ENCODE measurements at places on chromosomes 7 and 10.
A peak's percentile ranks its signal among the peaks of the same experiment; 100 is the strongest.

DNA sequence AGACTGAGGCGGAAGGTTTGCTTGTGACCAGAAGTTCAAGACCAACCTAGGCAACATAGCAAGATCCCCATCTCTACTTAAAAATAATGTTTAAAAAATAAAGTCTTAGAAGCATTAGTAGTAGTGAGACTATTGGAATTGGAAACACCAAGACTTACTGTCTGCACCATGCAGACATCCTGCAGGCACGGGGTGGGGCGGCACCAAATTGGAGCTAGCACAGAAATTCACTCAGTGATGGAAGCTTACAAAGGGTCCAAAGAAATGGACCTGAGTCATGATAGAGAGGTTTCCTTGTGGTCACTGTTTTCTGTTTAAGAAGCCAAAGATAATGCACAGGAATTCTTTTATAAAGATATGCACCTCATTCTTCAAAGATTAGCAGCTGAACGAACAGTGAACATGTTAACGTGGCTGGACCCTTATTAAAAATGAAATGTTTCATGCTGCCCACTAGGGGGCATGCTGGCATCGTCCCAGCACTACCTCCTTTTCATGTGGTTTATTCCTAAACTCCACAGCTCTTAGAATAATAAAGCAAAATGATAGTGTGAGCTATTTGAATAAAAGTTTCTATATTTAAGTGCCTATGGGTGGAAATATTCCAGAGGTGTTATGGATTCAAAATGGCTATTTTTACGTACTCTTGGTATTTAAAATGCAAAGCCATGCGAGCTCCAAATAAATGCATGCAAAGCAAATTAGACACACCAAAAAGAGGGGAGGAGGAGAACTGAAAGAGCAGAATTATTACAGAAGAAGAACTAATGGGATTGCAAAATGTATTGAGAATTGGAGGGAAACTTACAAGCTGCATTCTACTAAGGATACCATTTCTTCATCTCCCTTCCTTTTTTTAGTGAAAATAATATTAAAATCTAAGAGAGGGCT is 28.6 kb downstream of the PDSS1 start:
- peak; percentile 13 for DNase-seq

DNA sequence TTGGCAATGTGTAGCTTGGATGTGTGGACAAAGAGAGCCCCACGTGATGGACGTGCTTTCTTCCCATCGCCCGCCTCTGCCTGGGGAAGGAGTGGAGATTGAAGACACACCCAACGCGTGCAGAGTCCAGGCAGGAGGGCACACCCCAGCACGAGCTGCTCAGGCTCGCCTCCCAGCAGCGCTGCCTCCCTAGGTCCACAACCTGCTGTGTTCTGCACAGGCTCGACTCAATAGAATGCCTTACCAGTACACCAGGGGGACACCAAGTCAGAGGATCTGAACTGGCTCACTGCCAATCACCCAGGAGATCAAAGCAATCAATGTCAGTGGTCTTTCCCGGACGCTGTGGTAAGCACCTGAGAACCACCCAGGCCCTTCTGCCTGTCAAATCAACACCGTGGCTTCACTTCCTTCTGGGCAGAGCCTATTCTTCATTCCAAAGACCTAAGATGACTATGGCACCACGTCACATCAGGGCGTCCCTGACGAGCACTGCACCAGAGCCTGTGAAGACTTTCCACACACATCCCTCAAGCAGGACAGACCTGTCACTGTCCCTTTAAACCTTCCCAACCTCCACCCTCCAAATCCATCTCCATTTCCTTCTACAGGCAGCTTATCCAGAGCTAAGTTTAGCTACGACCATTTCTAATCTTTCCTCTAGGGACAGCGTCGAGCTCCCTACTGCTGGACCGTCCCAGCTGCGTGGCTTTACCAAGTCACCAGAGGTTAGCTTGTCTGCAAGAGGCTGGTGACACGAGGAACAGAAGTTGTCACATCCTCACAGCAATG is 72.3 kb downstream of the AMZ1 start:
- DNase-seq, result no peak

- no peak for DNase-seq
Measured at GRCh38 chr7:79361214-79361613, 92.3 kb downstream of the MAGI2 start.

GRCh38 chr10:107984149-107984548 is 819.6 kb upstream of the SORCS1 start:
- DNase-seq, result no peak

- no peak for DNase-seq
Measured at GRCh38 chr7:81420526-81421226, 349.2 kb downstream of the HGF start.

GRCh38 chr7:39249635-39250152 is 272.0 kb downstream of the POU6F2 start:
- no peak for DNase-seq

DNA sequence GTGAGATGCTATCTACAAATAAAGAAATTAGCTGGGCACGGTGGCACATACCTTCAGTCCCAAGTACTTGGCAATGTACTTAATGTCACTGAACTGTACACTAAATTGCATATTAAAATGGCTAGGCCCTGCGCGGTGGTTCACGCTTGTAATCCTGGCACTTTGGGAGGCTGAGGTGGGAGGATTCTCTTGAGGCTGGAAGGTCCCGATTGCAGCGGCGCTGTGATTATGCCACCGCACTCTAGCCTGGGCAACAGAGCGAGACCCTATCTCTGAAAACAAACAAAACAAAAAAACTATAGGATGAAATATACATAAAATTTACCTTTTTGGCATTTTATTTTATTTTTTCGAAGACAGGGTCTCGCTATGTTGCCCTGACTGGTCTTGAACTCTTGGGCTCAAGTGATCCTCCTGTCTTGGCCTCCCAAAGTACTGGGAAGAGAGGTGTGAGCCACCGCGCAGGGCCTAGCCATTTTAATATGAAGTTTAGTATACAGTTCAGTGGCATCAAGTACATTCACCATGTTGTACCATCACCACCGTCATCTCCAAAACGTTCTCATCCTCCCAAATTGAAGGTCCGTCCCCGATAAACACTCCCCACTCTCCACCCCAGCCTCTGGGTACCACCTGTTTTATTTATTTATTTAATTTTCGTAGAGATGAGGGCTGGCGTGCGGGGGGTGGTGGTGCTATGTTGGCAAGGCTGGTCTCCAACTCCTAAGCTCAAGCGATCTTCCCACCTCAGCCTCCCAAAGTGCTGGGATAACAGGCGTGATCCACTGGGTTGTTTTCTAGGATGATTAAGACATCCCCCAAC is 1.3 kb upstream of the EIF3B start:
- DNase-seq, result no peak

DNA sequence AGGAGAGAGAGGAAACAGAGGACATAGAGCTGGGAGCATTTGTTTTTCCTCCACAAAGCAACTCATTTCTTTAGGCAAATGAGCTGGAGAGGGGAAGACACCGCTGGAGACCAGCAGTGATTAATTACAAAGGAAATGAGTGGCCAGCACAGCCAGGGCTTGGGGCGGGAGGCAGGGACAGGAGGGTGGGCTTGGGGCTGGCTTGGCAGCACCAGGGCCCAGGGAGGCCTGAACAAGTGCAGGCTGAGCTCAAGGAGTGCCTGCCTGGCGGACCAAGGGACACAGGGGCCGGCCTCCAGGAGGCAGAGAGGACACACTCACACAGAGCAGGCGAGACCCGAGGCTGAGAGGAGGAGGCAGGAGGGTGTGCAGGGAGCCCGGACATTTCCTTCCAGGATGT is 149.0 kb upstream of the UNC5B start:
- DNase-seq, result no peak

DNA sequence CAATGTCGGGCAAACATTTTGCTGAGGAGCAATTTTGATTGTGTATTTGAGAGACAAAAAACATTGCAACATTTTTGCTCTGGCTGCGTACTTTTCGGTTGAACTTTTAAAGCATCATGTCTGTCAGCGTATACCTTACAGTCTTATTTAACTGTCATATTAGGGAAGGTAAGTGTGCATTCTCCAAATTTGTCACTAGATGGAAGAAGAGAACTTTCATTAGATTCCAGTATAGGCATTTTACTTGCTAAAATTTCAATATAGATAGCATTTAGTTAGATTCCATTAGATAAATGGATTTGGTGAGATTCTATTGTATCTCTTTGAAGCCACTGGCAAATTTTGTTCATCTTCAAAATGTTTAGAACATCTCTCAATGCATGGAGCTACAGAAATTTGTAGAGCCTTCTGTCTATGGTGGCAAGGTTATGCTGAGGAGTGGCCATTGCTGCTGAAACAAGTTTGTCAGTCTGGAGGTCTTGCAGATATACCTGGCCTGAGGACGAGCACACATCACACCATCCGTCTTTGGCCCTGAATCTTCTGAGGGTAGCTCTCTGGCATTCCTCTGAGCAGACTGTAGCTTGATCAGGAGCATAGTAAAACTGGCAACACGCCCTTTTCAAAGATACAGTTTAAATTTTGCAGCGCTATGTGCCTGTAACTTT is 437.5 kb upstream of the MBL2 start:
- no peak for DNase-seq

DNA sequence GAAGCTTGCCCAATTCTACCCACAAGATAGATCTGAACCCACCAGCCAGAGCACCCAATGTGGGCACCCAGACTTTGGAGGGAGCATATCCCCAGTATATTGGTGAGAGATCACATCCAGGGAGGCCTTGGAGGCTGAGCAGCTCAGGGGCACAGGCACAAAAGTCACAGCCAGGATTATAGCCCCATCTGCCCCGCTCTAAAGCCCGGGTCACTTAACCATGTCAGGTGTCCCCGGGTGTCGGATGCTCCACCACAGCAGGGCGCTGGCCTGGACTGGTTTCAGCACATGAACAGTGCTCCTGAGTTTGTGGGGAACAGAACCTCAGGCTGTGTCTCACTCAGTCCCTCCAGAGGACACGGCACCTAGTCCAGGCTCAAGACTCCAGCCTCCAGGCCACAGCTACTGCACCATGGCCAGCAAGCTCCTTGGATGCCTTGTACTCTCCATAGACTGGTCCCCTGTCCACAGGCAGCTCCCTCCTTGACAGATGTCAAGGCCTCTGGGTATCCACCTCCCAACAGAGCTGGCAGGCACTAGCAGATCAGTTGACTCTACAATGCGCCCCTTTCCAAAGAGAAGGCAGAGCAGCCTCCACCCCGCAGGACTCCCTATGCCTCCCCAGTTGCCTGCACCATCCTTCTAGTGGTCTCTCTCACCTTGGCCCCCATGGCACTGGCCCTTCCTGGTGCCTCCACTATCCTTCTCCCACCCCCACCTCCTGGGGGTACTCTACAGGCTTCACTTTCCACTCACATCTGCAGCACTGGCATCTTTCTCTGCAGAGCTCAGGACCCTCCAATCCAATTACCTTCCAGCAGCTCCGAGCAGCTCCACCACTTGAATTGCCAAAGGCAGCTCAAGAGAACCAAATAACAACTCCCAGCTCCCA is 306.0 kb downstream of the GRID1 start:
- no peak for DNase-seq

DNA sequence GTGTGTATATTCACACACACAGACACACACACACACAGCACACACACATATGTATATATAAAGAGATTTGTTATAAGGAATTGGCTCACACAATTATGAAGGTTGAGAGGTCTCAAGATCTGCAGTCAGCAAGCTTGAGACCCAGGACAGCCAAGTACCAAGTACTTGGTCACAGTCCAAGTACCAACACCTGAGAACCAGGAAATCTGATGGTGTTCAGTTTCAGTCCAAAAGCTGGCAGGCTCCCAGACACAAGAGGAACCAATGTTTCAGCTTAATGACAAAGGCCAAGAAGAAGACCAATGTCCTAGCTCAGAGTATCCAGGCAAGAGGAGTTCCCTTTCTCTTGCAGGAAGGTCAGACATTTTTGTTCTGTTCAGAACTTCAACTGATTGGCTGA is 780.2 kb downstream of the MAGI2 start:
- DNase-seq, result no peak

DNA sequence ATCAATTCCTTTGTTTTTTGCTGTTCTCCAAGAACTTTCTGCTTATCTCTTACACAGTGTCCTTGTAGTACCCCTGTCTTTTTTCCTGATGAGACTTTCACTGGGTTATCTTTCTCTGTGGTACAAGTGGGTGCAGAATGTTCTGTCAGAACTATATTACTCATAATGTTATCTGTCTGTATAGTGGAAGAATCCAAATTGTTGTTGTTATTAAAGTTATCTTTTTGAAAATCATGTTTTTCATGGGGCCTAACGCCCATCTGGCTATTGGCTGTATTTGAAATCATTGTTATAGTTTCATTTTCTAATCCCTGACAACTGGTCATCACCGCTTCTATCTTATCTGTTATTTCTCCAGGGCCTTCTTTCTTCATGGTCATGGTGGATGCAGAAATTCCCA is 163.0 kb upstream of the CCDC6 start:
- no peak for DNase-seq

GRCh38 chr7:135204876-135205275 is 6.5 kb downstream of the WDR91 start:
- no peak for DNase-seq

DNA sequence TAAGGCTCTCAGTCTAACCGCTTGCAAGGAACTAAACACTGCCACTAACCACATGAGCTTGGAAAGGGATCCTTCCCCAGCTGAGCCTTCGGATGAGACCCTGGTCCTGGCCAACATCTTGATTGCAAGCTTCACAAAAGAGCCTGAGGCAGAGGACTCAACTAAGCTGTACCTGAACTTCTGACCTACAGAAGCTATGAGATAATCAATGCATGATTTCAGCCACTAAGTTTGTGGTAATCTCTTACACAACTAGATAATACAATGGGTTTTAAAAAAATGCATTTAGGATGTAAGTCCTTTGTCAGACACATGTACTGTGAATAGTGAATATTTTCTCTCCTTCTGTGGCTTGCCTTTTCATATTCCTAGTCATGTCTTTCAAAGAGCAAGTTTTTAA is 125.6 kb upstream of the RHEB start:
- DNase-seq, result no peak

DNA sequence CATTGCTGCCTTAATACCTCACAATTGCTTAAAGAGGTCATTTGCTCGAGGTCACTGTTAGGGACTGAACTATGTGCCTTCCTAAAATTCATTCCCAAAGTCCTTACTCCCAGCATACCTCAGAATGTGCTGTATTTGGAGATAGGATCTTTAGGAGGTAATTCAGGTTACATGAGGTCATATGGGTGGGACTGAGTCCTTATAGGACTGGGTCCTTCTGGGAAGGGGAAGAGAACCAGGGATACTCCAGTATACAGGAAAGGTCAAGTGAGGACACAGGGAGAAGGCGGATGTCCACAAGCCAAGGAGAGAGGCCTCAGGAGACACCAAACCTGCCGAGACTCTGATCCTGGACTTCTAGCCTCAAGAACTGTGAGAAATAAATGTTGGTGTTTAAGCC is 253.3 kb downstream of the PRPF18 start:
- no peak for DNase-seq

GRCh38 chr10:63765126-63765525 is 243.9 kb downstream of the REEP3 start:
- no peak for DNase-seq

DNA sequence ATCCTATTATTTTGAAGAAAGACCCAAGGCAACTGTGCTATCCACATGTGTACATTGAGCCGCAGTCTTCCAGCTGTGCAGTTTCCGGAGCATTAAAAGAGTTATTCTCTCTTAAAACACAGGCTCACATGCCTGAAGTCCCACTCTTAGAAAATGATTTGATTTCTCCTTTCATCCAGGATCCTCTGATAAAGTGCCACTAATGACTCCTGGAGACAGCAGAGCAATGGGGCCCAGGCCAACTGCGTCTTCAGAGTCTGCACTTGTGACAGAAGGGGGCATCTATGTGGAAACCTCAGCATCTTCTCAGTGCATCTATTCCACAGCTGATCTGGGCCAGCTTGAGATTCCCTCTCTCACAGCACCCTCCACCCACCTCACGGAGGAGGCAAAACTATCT is 482.1 kb upstream of the AKR1E2 start:
- DNase-seq, result no peak

- no peak for DNase-seq
Measured at GRCh38 chr10:69327463-69328379, 49.4 kb downstream of the HK1 start.
